Colonic mucosa (tissue), 4 donors: ENCODE measurements at places on chromosomes 2 and 18.

DNA sequence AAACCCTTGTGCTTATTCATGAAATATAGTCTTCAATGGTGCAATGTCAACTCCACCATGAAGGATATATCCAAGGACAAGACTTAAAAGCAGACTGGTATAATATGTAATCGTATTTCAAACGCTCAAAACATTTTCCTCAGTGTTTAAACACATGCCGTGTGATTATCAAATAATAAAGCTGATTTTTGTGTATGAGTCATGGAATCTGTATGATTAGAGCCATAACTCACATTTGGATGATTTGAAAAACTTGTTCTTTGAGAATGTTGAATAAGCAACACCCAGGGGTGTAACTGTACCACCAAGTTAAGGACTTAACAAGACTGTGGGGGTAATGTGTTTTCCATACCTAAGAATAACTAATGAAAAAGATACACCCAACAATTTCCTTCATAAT lies 215.3 kb downstream of the STK39 start:
- DNase-seq = no peak

DNA sequence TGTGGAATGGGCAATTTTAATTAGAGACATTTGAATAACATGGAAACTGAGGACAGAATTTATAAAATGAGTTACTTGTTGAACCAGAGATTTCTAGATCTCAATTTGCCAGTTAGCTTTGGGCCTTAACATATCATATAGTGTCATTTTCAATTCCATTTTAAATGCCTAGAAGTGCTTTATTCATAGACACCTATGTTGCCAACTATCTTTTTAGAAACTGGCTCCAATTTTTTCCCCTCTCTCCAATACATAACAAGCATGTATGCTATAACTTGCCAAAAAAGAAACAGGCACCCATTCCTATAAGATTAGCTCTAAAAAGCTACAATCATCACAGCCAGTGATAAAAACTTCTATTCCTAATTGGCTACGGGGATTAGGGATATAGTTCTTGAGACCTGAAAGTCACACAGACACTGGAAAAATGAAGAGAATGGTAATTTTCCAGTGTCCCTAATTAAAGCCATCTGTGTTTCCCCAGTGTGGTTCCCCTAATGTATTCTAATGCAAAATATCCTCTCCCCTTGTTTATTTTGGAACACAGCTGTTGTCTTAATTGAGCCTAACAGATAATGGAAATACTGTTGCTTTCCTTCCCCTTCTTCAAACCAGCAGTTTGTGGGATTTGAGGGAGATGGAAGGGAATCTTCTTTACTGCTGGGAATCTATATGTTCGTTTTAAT lies 205.5 kb upstream of the FSHR start:
- no peak for DNase-seq

DNA sequence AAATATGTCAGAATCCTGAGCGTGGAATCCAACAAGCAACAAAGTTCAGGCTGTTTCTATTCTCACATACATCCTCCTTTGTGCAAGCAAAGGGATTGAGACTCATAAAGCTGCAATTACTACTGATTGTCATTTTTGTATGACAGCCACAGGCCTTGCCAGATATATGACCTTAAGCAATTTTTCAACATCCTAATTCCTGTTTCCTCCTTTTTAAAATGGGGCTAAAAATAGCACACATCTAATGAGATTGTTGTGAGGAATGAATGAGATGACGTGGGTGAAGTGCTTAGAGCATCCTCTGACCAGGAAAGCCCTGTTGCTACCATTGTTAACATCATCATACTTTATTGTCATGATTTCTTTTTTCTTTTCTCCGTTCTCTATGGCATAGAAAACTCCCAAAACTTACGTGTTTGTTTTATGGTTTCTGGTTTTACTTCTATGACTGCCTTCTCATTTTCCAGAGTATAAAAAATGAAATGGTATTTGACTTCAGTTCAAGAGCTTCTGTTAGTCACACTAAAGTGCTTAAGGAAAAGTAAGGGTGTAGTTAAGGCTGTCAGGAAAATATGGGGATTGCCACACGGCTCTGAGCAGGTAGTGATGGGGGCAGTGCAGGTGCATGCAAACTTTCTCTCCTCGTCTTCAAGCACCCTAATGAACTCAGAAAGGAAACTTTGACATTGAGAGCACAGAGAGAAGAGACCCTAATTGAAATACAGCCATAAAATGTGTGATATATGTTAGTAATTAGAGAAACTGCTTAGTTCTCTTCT lies 590.6 kb upstream of the NETO1 start:
- no peak for DNase-seq

DNA sequence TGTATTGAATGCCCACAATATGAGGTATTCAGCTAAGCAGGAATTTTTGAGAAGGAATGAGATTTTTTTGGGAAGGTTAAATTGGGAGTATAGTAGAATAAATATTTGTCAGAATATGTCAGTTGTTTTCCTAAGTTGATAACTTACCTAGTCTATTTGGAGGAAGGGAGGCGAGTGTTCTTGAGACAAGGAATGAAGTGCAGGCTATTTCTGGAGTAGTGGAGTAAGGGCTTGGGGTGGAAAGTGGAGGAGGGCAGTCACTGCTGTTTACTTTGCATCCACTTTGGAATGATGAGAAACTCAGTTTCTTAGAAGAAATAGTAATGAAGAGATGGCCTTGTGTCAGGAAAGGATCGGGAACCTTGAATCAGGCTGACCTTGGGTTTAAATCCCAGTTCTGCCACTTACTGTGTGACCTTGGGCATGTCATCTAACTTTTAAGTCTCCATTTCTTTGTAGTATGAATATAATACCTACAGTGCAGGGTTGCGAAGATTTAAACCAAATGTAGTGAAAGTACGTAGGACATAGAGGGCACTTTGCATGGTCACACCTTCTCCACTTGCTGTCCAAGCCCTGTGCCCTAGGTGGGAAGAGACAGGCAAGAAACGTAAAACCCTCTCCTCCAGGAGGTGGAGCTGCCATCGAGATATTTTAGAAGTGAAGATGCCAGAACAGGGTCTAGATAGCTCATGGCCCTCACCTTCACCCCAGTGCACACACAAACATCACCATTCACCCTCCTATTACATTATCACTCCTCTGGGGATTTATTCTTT lies 25.2 kb upstream of the CYP27A1 start:
- no peak for DNase-seq

GRCh38 chr18:69674966-69675365 lies 272.7 kb downstream of the CD226 start:
- DNase-seq = no peak

DNA sequence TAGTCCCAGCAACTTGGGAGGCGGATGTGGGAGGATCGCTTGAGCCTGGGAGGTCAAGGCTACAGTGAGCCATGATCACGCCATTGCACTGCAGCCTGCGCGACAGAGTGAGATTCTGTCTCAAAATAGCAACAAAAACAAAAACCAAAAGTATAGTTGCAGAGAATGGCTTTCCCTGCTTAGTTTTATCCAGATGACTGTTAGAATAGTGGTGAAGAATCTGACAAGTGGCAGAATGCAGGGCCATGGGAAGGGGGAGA lies 53.8 kb downstream of the NEDD4L start:
- no peak for DNase-seq

DNA sequence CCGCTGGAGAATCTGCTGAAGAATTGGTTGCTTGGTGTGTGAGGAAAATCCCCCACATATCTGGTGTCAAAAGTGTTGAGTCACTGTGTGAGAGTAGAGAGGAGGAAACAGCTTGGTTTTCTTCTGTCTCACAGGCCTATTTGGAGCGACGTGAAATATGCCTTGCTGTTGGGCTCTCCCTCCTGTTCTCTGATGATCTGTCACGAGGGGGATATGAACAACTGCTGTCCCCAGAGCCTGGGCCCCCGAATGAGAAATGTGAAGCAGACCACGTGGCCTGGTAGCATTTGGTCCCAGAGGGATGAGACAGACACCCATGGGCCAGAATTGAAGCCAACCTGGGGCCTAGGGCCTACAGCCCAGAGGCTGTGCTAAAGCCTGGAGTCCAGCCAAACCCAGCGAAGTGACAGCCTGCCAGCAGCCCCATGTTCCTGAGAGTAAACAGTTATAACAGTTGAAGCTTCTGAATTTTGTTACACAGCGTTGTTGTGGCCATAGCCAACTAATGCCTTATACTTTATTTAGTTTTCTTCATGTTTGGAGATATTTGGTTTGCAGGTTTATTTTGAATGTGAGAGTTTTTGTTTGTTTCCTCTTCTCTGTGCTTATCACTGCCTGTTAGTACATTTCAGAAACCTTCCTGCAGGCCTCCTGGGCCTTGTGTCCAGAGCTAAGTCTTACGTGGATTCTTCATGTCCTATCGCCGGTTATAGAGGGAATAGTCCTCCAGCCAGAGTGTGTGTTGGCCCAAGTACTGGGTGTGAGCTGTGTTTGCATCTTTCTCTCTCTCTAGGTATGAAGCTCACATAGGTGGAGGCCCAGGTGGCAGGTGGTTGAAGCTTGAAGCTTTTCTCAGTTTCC lies 18.7 kb upstream of the COLEC12 start:
- no peak for DNase-seq

GRCh38 chr2:231399853-231400680 lies 4.6 kb downstream of the B3GNT7 start:
- peak; percentile 55 for DNase-seq

DNA sequence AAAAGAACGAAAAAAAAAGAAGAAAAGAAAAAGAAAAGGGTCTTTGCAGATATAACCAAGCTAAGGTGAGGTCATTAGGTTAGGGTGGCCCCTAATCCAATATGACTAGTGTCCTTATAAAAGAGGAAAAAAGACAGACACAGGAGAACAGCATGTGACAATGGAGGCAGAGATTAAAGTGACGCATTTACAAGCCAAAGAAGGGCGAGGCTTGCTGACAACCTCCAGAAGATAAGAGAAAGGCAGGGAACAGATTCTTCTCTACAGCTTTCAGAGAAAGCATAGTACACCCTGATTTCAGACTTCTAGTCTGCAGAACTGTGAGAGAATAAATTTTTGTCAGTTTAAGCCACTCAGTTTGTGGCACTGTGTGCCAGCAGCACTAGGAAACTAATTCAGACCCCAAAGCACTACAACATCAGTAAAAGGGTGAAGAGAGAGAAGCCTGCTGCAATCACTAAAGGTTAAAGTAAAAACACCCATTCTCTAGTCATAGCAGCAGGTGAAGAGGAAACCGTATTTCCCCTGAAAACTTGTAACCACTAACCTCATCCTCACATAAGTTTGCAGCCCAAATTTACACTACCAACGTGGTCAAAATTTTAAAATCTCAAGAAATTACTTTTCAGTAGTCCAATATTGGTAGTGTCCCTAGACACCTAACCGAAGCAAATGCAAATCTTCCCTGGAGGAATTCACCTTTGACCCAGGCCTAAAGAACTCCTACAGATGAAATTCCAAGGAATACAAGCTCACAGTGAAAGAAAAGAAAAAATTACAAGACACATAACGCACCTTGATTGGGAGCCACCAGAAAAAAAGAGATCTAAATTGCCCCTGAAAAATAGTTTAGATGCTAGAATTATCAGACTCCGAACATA lies 17.5 kb downstream of the REEP1 start:
- DNase-seq = no peak

DNA sequence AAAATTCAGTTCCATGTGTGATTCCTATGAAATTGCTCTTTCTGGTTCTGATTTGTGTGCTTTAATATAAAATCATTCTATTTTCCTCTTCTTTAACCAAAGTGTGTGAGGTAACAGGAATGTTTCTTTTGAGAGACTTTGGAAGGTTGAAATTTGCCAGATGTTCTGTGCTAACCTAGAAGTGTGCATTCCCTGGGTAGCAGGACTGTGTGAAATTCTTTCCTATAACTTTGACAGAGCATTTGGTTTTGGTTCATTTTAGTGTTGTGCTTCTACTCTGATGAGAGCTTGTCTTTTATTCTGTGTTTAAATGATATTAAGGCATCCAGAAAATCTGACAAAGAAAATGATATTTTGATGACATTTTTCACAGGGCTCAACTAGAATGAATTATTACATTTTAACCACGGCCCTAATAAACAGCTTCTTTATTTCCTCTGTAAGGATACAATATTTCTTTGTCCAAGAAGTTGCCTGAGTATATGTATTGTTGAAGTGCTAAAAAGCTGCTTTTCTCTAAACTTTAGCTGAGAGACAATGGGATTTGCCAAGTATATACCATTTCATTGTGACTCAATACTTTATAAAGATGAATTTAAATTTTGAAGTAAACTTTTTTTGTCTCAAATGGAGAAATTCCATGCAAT lies 34.7 kb upstream of the DLX1 start:
- no peak for DNase-seq

DNA sequence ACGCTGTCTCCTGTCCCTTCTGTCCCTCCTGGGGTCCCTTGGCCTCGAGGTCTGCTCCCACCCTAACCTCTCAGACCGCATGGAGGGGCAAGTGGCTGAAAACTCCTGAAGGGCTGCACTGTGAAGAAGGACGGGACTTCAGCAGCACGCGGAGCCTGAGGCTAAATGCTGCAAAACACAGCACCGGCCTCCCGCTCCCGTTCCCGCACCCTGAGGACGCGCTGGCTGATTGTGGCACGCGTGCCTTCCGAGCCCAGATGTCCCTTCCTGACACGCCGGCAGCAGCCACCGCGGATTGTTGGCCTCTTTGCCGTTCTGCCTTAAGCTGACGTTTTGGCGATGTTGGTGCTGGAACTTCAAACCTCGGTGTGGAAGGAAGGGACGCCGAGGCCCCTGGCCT lies 125.9 kb upstream of the CTDP1 start:
- DNase-seq = no peak
